ENCODE measurements at places on chromosomes 5 and 9. TPM values are rescaled to one million over a fixed set of nuclear protein-coding genes. Genes with fewer than 3 reads are reported as not detected.
A peak's percentile ranks its signal among the peaks of the same experiment; 100 is the strongest.

- peaks cover 20% of the 10 kb centered on the region for H3K4me1 ChIP-seq
- peak overlapping the region; percentile 93 for H3K27ac ChIP-seq
- DNase-seq, result peak; percentile 33
- peaks cover 30% of the 10 kb centered on the region for H3K27me3 ChIP-seq
- peaks cover 20% of the 10 kb centered on the region for H3K36me3 ChIP-seq
- peak overlapping the region; percentile 83 for H3K4me3 ChIP-seq
These were observed 3.0 kb upstream of the FAM78A start for GRCh38 chr9:131279196-131279862.

The SPARC gene
- 0.39 TPM for total RNA-seq

- peaks cover 4% of the 10 kb centered on the region for H3K27me3 ChIP-seq
- H3K4me3 ChIP-seq, result no peak overlapping the region
- peaks cover 9% of the 10 kb centered on the region for H3K4me1 ChIP-seq
- peaks cover 3% of the 10 kb centered on the region for H3K36me3 ChIP-seq
- H3K27ac ChIP-seq, result no peak overlapping the region
These were observed 32.6 kb upstream of the GOLPH3 start for GRCh38 chr5:32206509-32207354.

DNA sequence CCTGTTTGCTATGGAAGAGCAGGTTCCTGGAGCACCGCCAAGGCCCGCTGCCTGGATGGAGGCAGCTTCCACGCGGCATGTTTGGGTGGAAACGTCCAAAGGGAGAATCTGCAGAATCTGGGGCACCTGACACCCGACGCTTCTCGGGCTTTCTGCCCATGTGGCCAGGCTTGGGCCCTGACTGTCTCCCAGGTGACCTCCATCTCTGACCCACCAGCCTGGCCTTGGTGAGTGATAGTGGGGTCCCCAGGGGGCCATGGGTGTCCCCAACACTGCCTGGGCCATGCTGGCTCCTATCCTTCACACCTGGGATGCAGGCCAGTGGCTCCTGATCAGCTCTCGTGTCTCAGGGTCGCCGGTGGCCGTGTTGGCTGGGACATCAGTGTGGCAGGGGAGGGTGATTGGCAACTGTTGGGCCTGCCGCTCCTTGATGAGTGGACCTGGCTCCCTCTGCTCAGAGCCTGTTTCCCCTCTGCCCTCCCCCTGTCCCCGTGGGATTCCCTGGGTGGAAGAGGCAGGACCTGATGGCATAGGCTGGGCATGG is 34.0 kb downstream of the GLT6D1 start:
- no peaks in the 10 kb centered on the region for H3K36me3 ChIP-seq
- peak; percentile 18 for DNase-seq
- no peak overlapping the region for H3K4me3 ChIP-seq
- H3K27ac ChIP-seq, result no peak overlapping the region
- no peaks in the 10 kb centered on the region for H3K4me1 ChIP-seq

DNA sequence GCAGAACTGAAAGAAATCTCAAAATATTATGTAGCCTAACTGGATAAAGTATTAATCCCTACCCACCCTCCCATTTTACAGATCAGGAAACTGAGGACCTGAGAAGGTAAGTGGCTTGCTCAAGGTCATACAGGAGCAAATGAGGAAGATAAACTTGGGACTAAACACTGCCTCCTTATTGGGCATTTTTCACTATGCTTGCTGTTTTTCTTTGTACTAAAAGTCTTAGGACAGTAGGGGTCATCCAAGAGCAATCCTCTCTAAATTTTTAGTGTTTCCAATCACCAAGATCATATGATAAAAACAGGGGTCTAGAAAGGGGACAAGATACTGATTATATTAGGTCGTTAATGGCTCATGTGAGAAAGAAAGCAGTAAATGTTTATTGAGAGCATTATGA is 80.8 kb downstream of the RORB start:
- no peaks in the 10 kb centered on the region for H3K4me1 ChIP-seq
- no peak overlapping the region for H3K27ac ChIP-seq
- no peaks in the 10 kb centered on the region for H3K27me3 ChIP-seq
- DNase-seq, result no peak
- no peaks in the 10 kb centered on the region for H3K36me3 ChIP-seq

The SLC31A1 gene
- 8.8 TPM for total RNA-seq

The ACTBL2 gene
- not detected for total RNA-seq

DNA sequence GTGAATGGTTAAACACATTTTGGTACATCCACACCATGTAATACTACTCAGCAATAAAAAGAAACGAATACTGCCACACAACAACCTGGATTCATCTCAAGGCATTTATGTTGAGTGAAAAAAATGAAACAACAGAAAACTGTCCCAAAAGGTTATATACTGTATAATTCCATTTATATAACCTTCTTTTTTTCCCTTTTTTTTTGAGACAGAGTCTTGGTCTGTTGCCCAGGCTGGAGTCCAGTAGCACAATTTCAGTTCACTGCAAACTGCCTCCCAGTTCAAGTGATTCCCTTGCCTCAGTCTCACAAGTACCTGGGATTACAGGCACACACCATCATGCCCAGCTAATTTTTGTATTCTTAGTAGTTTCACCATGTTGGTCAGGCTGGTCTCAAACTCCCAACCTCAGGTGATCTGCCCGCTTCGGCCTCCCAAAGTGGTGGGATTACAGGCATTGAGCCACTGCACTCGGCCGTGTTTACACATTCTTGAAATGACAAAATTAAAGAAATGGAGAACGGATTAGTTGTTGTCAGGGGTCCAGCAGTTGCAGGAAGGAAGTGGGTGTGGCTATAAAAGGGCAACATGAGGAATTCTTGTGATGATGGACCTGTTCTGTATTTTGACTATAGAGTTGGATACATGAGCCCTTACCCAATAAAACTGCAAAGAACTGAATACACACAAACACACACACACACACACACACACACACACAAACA is 17.4 kb downstream of the PPP6C start:
- peaks cover 14% of the 10 kb centered on the region for H3K4me1 ChIP-seq
- H3K27ac ChIP-seq, result peak overlapping the region; percentile 18

DNA sequence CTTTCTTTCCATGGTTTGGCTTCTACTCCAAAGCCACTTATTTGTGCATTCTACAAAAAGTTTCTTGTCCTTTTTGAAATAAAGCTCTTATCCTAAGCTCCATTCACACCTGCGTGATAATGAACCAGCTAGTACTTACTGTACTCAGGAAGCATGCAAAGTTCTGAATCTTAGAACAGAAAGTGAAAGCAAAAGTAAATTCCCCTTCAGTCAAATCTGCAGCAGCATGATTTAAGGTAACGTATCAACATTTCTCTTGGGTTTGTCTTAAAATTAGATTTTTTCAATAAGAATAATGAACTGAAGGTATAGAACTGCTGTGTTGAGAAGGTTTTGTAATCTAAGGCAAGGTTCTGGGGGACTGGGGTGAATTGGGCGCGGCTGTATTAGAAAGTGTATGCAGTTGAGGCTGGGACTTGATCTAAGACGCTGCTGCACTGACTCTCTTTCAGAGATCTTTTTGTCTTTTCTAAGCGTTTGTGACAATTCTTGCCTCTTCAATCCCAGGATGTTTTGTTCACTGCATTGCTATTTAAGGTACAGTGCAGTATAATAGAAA is at the start of gene ERAP2:
Gene ERAP2 (plus strand): TSS at position 209 of the 559 bp plus-strand sequence. CDS start 3,186 bp downstream, outside the sequence.
- H3K36me3 ChIP-seq, result peaks cover 21% of the 10 kb centered on the region
- DNase-seq, result no peak
- no peaks in the 10 kb centered on the region for H3K27me3 ChIP-seq
- H3K4me3 ChIP-seq, result peak within 1 kb of the TSS; percentile 92

The POLE3 gene
- 52.2 TPM for total RNA-seq

The BTNL9 gene
- not detected for total RNA-seq

DNA sequence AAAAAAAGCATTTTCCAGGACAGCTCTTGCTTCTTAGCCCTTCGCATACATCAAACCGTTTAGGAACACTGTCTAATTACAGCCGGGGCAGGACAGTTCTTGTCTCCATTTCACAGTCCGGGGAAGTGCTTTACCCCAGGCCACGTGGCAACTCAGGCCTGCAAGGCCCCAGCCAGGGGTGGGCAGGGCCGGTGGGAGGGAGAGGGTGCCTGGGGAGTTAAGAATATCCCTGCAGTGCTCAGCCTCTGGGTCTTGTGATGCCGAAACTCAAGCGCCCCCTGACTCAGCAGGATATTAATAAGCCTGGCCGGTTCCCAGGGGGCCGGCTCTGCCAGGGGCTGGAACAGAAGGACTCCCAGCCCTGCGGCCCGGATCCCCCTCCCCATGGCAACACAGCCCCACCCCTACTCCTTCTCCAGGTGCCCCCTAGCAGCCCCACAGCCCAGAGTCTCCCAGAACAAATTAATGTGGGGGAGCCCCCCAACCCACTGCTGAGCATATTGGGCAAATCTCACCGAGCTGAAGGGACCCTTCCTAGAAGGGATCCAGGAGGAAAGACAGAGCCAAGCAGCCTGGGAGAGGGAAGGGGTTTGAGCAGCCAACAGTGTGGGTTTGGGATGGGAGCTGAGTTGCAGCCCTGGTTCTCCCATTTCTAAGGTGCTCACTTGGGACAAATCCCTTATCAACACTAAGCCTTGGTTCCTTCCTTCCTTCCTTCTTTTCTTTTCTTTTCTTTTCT is 45.3 kb downstream of the PLPP7 start:
- H3K4me1 ChIP-seq, result peaks cover 4% of the 10 kb centered on the region
- peaks cover 5% of the 10 kb centered on the region for H3K27me3 ChIP-seq
- no peaks in the 10 kb centered on the region for H3K36me3 ChIP-seq

DNA sequence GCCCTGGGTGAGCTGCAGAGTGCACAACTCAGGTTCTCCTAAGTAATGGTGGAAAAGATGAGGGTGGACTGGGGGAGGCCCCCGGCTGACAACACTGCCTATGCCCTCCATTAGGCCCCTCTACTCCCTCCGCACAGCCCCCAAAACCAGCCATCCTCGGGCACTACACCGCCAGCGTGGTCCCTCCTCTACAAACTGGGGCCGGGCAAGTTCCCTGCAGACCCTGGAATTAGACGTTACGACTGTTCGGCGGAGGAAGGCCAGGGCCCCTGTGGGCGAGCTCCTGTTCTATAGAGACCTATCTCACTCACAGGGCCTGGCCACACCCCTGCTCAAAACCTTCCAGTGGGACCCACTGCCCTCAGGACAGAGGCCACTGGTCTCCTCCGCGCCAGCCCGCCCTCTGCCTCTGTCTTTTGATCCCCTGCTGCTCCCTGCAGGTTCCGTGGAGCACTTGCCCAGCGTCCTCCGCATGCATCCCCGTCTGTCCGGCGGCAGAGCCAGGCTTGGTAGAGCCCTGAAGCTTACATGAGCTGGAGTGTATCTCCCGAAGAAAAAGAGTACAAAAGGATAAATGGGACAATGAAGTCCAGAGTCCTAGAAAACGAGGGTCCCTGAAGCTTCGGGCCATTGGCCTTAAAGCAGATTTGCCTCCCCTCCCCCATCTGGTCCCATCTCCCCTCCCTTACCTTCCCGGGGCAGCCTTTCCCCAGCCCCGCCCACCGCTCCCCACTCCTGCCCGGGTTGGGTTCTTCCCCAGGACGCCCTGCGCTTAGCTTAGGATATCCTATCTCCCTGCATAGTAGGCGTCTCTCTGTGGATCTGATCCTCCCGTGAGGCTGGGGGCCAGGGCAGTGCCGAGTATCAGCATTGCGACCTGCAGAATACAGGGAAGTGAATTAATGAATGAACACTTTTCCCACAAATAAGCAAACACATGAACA is 71.3 kb downstream of the HRH2 start:
- H3K27ac ChIP-seq, result no peak overlapping the region
- no peaks in the 10 kb centered on the region for H3K36me3 ChIP-seq
- peaks cover 3% of the 10 kb centered on the region for H3K4me1 ChIP-seq

- no peak for DNase-seq
- H3K36me3 ChIP-seq, result no peaks in the 10 kb centered on the region
- H3K4me3 ChIP-seq, result no peak overlapping the region
- no peaks in the 10 kb centered on the region for H3K4me1 ChIP-seq
- no peak overlapping the region for H3K27ac ChIP-seq
- peaks cover 4% of the 10 kb centered on the region for H3K27me3 ChIP-seq
These were observed 360.0 kb downstream of the OSTF1 start for GRCh38 chr9:75448281-75448680.

DNA sequence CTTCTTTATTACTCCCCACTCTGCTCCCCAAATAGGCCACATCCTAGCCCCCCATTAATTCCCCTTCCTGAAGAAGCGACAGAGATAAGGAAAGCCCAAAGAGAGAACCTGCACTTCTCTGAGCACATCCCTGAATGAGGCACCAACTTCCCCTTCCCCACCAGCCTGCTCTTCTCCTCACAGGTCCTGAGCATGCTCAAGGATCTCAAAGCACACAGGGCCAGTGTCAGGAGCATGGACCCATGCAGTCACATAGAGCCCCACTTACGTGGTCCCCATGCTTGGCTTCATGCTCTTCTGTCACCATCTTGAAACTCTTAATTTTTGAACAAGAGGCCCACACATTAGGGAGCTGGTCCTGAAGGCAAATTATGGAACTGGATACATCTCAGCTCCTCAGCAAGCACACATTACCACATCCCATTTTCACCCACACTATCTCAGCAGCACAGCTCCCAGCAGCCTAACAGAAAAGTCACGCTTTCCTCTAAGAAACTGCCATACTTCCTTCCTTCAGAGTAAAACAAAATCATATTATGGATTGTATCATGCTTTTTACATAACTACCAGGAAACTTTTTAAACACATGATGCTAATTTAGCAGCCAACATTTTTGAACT is 99.8 kb downstream of the NFIB start:
- no peak overlapping the region for H3K27ac ChIP-seq
- H3K4me3 ChIP-seq, result no peak overlapping the region
- H3K27me3 ChIP-seq, result no peaks in the 10 kb centered on the region
- no peaks in the 10 kb centered on the region for H3K4me1 ChIP-seq
- no peak for DNase-seq

The HEMGN gene
- 1.1 TPM for total RNA-seq

DNA sequence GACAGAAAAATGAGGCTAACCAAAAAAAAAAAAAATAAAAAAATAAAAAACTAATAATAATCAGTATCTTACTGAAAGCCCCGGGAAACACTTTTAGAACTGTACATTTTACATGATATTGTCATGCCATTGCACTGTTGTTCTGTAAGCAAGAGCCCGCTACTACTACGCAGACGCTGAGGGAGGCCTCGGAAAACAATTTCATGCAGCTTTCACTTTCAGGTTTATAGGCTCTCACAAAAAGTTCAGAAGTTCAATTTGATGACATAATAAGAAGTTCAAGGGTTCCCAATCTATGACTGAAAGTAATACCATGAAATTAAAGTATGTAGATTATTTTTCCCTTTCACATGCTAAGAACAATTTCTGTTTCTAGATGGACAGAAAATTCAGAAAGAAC is 318.3 kb upstream of the ITGA1 start:
- no peak for DNase-seq
- H3K27ac ChIP-seq, result peak overlapping the region; percentile 50
- peaks cover 8% of the 10 kb centered on the region for H3K4me1 ChIP-seq
- peaks cover 2% of the 10 kb centered on the region for H3K27me3 ChIP-seq
- no peaks in the 10 kb centered on the region for H3K36me3 ChIP-seq
- H3K4me3 ChIP-seq, result peak overlapping the region; percentile 69

DNA sequence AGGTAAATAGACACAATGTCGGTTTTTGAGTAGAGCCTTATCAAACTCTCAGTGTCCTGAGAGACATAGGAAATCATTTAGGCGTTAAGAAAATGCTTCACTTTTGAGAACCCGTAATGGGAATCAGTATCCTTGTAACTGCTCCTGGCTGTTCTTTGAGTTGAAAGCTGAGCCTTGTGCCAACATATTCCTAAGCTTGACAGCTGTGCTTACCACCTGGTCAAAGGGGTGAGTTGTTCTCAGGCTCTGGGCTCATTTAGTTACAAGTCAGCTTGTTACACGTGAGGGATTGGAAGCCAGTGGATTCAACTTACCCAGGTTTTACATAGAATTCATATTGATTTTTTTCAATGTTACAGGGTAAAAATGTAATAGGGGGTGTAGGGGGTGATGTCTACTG is 145.9 kb downstream of the GABRB2 start:
- H3K4me3 ChIP-seq, result no peak overlapping the region
- no peaks in the 10 kb centered on the region for H3K4me1 ChIP-seq
- no peak overlapping the region for H3K27ac ChIP-seq
- DNase-seq, result no peak

The SLCO6A1 gene
- total RNA-seq, result not detected

The C9orf50 gene
- not detected for total RNA-seq
